ENCODE measurements at places on chromosomes 16 and 17.

GRCh38 chr16:10577305-10578202 is 2.8 kb downstream of the EMP2 start:
- no peak for DNase-seq

GRCh38 chr17:74755533-74755932 is 7.1 kb downstream of the NHERF1 start:
- DNase-seq: no peak

- DNase-seq: no peak
Observed at GRCh38 chr16:27974896-27975540, 88.5 kb downstream of the GSG1L start.

- DNase-seq: no peak
Observed at GRCh38 chr16:78755751-78756661, 656.6 kb downstream of the WWOX start.

- DNase-seq: no peak
Observed at GRCh38 chr17:36921095-36921851, 16.0 kb upstream of the LHX1 start.

DNA sequence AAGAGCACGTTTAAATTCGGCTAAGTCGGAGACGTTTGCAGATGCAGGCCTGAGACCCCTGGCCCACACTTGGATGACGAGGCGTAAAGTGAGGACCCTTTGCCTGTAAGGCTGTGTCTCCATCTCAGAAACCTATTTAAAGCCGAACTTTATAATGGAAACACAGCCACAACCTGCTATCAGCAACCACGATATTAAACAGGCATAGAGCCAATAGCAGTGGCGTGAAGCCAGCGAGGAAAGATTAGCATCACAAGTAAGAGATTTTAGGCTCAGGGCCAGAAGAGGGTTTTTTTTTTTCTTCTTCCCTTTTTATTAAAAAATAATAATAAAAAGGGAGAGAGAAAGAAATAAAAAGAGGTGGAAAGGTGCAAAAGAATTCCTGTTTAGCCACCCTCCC is 111.3 kb upstream of the NOL11 start:
- no peak for DNase-seq

DNA sequence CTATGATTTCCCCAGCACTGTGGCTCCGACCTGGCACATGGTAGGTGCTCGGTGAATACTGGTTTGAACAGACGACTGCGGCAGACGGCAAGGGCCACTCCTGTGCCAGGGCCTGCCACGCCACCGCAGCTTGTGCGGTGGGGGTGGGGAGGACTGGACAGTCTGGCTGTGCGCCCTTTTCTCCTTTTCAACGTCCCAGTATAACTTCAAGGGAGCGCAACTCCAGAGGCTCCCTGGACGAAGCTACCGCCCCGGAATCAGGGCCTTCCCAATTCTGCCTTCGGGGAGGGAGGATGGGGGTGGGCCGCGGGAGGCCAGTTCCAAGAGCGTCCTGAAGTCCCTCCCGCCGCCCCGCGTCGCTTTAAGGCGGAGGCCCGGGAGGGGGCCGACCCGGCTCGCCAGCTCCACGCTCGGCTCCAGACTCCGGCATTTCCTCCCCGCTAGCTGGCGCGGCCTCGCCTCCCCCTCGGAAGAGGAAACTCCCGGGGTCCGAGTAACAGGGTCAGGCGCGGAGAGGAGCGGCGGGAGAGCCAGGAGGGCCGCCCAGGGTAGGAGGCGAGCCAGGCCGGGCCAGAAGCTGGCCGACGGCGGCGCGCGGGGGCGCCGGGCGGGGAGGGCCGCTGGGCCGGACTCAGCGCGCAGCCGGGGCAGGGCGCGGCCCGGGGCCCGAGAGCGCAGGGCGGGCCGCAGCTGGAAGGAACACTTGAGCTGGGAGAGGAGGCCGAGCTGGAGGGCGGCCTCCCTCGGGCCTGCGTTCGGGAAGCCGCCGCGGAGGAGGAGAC is at the start of gene ITPRIPL2:
TSS of gene ITPRIPL2 (plus strand) at position 388 of the 782 bp plus-strand sequence. CDS start 498 bp downstream, outside the sequence.
- DNase-seq: no peak

DNA sequence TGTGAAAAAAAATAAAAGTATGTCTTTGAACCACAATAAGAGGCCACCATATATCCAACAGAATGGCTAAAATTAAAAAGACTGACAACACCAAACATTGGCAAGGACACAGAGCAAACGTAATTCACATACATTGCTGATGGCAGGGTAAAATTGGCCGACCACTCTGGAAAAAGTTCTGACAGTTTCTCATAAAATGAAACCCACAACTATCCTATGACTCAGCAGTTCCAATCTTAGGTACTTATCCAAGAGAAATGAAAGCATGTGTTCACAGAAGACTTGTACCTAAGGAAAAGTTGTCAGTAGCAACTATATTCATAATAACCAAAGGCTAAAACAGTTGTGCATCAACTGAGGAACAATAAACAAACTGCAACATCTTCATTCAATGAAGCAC is 357.3 kb upstream of the XYLT1 start:
- DNase-seq: no peak

DNA sequence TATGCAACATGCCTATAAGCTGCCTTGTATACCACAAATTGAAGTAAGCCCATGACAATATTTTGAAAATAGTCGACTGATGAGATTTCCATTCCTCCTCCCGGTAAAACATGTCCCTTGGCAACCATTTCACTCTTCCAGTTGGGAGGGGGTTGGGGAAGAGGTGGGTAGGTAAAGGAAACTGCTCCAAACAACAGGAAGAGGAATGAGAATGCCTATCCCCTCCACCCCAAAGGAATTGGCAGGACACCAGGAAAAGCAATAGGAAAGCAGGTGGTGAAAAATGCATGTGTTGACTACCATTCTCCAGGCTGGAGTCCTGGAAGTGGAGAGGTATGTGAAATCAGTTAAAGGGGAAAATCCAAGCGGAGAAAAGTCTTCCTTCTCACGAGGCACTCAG is 455.9 kb upstream of the PSMD7 start:
- no peak for DNase-seq

DNA sequence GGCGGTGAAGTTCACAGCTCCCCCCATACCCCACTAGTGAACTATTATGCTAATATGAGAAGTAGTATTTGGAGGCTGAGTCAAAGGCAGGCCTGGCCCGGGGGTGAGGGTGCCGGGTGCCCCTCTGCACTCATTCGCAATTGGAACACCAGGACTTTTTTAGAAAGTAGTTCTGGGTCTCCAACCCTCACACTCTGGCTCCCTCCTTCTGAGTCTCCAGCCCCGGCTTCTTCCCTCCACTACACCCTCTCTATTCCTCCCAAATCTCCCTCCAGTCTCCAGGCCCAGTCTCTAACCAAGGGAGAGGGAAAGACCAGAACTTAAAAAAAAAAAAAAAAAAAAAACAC is 11.3 kb upstream of the HOXB2 start:
- DNase-seq: no peak

DNA sequence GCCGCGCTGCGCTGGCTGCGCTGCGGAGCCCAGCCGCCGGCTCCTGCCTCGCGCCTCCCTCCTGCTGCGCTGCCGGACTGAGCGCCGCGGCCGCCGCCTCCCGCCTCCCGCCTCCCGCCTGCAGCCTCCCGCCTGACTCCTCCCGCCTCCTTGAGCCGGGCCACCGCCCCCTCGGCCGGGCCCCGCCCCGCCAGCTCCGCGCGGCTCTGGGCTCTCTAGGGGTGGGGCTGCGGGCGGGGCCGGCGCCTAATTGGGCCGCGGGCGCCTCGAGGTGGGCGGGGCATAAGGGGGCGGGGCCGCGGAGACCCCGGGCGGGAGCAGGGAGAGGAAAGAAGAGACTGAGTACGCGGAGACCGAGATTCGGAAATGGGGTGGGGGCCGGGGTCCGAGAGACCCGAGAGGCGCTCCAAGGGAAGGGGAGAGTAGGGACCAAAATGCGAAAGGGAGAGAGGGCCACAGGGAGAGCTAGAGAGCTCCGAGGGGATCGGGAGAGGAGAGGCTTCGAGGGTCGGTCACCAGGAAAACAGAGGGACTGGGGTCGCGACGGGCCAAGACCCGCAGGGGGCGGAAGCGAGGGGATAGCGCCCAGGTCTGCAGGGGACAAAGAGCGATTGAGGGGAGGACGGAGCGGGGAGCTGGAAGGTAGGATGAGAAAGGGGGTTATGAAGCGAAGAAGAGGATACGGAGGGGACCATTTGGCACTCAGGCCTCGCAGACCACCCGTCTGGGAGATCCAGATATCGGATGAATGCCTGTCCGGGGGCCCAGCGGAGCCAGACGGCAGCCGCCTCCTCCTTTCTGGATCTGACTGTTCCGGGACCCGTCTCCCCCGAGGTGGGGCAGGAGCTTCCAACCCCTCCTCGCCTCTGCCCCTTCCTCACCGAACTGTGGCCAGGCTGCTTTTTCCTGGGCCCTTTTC is at the start of gene C1QL1:
TSS of gene C1QL1 (minus strand) at position 79 of the 919 bp plus-strand sequence. CDS start 255 bp downstream, outside the sequence.
- DNase-seq: peak; percentile 33

- DNase-seq: no peak
Observed at GRCh38 chr17:46031920-46032319, 32.9 kb downstream of the STH start.

- DNase-seq: no peak
Observed at GRCh38 chr17:32492648-32493289, 6.0 kb downstream of the CDK5R1 start.

- DNase-seq: no peak
Observed at GRCh38 chr17:327971-328370, 24.6 kb downstream of the RPH3AL start.

GRCh38 chr17:7130621-7131422 is 16.2 kb upstream of the ASGR2 start:
- no peak for DNase-seq

DNA sequence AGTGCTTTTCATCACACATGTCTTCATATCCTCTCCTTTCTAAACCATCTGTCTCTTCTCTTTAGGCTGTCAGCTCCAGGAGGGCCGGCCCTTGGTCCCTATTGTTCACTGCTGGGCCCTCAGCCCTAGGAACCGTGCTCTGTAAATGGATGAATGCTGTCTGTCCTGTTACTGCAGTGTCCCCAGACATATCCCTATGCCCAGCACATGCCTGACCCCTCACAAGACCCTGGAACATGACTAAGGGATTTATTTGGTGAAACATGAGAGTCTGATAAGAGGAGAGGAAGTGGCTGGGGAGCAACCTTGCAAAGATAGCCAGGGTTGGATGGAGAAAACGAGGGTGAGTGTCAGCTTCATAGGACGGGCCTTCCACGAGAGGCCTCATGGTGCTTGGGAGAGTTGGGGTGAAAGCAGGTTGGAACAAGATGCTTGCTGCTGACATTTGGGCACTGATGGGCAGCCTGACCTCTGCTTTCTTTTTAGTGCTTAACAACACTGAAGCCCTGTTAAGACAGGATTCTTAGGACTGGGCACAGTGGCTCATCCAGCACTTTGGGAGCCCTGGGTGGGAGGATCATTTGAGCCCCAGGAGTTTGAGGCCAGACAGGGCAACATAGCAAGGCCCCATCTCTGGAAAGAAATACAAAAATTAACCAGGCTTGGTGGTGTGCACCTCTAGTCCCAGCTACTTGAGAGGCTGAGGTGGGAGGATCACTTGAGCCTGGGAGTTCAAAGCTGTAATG is 39.0 kb downstream of the ABCC1 start:
- DNase-seq: no peak

- DNase-seq: peak; percentile 7
Observed at GRCh38 chr16:52912565-52913173, 140.0 kb downstream of the CHD9NB start.

- DNase-seq: no peak
Observed at GRCh38 chr16:68197250-68197649, 38.7 kb downstream of the ESRP2 start.

DNA sequence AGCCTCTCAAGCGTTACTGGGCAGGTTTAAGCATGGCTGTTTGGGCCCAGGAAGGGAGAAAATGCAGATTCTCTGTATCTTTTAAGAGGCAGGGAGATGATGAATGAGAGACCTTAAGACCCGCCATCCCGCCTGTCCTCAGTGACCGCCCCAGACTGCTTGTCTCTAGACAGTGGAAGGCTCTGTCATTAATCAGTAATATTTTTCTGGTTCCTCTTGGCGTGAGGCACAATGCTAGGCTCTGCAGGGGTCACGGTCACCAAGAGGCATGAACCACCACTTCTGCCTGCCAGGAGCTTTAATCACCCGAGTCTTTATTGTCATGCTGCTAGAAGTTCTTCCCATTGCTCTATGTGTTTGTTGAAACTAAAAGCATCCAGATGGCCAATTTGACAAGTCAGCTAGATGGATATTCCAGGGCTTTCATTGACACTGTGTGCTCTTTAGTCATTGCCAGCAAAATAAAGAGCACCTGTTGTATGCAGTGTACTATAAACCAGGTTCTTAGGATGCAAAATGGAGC is 3.2 kb downstream of the SLC6A2 start:
- no peak for DNase-seq

DNA sequence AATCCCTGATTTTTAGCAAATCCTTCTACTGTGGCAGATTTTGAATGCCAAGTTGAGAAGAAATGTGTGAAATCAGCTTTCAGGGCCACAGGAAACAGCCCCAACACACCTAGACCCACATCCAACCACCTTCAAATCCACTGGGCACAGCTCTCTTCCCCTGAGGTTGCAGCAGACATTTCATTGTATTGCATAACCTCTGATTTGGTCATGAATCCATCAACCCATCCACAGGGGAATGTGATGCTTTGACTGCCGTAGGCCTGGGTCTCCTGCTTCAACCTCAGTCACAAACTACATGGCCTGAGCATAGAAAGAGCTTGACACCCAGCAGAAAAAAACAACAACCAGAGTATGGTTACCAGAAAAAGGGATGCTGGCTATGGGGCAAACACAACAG is 145.6 kb downstream of the GSG1L start:
- DNase-seq: no peak

DNA sequence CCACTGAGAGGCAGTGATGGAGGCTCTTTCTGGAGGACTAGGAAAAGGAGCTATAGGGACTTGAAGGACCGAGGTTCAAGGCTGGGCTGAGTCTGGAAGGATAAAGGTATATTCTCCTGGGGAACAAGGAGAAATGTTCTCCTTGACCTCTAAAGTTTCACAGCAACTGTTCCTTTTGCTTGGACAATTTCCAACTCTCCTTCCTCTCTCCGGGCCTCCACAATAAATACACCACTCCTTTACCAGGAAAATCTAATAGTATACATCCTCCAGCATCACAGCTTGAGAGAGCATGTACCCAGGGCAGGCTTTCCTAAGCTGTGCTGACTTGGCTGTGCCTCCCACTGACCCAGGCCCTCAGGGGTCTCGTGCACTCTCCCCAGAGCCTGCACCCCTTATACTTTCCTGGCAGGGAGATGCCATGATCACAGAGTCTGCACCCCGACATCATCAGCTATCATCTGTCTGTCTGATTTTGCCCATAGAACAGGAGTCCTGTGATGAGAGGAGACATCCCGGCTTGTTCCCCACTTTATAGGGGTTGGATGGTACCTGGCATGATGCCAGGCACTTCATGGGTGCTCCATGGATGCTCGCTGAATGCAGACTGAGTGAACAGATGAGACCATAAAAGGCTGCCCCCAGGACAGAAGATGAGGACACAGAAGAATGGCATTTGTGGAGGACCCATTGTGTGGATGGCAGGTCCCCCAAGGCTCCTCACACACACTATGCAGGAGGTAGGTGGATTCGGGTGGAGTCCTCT is 582.6 kb upstream of the CDH5 start:
- DNase-seq: no peak
